ENCODE measurements at places on chromosomes 1 and 21. TPM values are rescaled to one million over a fixed set of nuclear protein-coding genes. Genes with fewer than 3 reads are reported as not detected.

The KLHDC7A gene
- total RNA-seq, result 19.1 TPM

DNA sequence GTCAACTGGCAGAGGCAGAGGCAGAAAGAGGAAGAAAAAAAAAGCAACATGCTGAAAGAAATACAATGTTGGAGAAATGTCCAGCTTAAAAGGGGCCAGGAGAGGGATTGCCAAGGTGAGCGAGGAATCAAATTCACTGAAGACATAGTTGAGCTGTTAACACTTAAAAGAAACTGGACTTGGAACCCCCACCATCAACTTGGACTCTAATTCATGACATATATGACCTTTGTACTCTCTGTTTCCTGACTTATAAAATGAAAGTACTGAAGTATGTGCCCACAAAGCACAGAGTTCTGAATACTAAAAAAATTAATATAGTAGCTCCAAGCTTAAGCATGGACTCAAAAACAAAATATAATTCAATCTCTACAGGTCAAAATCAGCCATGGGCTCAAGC is 16.1 kb downstream of the PRR9 start:
- no peaks in the 10 kb centered on the region for H3K27me3 ChIP-seq
- no peak for DNase-seq
- H3K27ac ChIP-seq, result no peak overlapping the region
- H3K4me3 ChIP-seq, result no peak overlapping the region
- H3K4me1 ChIP-seq, result no peaks in the 10 kb centered on the region
- H3K36me3 ChIP-seq, result no peaks in the 10 kb centered on the region

GRCh38 chr1:24861821-24862727 is 68.0 kb downstream of the RUNX3 start:
- no peaks in the 10 kb centered on the region for H3K27me3 ChIP-seq
- no peak overlapping the region for H3K4me3 ChIP-seq
- peaks cover 4% of the 10 kb centered on the region for H3K4me1 ChIP-seq
- DNase-seq, result peak; percentile 50

DNA sequence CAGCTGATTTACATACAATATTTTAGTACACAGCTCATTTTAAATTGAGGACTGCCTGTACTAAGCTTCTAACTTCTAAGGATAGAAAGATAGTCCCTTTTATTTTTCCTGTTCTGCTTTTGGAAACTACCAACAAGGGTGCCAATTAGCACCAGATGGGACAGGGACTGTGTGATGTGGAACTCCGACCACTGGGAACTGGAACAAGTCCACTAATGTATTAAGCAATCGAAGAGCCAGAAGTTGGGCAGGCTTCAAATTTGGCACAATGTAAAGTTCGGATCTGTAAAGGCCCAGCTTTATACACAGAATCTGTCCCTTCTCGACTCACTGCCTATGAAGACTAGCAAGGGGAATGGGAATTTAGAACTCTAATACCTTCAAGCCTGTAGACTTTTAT is 149.3 kb downstream of the ZC3H11B start:
- no peaks in the 10 kb centered on the region for H3K36me3 ChIP-seq
- H3K27ac ChIP-seq, result no peak overlapping the region
- H3K27me3 ChIP-seq, result no peaks in the 10 kb centered on the region
- DNase-seq, result no peak
- H3K4me3 ChIP-seq, result no peak overlapping the region
- H3K4me1 ChIP-seq, result no peaks in the 10 kb centered on the region

Data from H1 (cell line).